NCI-H345 (cell line): ENCODE measurements at places on chromosomes 13 and 19.

GRCh38 chr19:38099966-38100365 lies 124.1 kb downstream of the DPF1 start:
- no peak for DNase-seq

DNA sequence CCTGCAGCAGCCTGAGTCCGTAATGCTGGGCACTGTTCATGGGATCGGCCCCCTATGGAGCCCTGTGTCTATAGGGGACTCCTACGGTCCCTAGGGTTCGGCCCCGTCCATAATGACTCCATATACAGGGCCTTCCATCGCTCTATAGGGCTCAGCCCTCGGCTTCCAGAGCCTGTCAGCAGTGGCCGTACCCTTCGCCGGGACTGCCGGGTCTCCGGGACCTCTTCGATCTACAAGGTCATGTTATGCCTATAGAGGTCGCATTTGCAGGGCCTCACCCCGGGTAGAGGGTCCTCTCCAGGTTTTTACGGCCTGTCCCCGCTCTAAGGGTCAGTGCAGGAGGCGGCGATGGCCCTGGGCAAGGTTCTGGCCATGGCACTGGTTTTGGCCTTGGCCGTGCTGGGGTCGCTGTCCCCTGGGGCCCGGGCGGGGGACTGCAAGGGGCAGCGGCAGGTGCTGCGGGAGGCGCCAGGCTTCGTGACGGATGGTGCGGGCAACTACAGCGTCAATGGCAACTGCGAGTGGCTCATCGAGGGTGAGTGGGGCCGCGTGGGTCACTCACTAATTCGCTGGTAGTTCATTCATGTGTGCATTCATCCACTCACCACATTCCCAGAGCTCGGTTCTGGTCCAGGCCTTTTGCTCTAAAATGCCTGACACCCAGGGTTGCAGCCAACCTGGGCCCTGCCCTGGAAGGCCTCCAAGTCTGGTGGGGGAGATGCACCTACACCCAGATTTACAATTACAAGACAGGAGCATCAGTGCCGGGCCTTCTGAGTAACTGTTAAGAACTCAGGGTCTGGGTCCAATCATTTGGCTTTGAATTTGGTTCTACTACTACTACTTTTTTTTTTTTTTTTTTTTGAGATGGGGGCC lies 699 bp downstream of the MEGF8 start:
- DNase-seq, result no peak

DNA sequence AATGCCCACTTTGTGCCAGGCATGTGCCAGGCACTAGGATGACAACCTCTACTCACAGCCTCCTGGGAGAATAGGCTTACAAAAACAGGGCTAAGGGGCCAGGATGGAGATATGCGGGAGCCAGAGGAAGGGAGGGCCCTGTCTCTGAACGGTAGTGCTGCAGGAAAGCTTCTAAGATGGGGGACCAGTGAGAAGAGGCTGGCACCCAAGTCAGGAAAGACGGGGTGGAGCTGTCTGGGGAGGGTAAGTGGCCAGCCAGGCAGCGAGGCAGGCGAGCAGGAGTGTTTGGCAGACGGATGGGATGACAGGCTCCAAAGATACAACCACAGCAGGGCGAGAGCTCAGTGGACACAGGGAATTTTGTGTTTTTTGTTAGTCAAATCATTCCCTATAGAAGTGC lies 44.7 kb upstream of the GPI start:
- DNase-seq, result no peak

DNA sequence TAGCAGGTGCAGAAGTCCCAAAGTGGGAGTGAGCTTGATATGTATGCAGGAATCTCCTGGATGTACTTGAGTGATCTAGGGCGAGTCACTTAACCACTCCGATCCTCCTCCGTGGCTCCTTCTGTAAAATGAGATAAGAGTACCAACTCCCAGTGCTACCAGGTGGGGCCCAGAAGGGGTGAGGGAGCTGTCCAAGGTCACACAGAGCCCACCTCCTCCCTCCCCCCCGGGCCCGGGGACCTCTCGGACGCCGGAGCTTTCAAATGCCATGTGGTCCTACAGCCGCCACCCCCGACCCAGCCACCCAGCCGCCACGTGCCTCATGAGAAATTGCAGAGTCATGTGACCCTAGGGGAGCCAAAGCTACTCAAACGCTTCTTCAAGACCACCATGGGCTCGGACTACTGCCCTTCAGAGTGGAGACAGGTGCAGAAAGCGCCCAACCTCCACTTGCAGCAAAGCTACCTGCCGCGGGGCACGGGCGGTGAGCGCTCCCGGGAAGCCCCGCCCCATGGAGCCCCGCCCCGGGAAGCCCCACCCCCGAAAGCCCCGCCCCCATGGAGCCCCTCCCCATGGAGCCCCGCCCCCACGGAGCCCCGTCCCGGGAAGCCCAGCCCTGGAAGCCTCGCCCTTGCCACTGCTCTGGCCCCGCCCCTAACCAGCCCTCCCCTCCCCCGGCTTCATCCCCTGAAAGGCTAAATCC lies 10.1 kb upstream of the ZNF358 start:
- DNase-seq, result peak; percentile 83

GRCh38 chr13:77389625-77390000 lies 62.7 kb upstream of the MYCBP2 start:
- DNase-seq, result no peak

DNA sequence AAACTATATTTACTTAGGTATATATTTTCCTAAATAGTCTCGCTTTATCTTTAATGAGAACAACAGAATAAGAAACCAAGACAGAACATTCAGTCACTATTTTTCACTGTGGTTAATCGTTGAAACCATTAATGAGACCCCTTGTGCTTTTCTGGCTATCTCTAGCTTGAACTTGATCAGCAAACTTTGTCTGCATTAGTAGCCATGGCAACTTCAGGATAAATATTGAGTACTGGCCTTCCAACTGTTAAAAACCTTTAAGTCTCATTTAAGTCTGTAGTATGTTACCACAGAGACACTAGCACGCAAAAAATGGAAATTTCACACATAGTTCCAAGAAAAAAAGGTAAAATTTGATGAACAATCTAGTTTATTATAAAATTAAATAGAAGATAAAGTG lies 946.0 kb downstream of the SLITRK5 start:
- no peak for DNase-seq

GRCh38 chr19:18170714-18171255 lies 2.8 kb upstream of the IFI30 start:
- DNase-seq, result no peak

- no peak for DNase-seq
Measured at GRCh38 chr13:113110852-113111315, 5.3 kb downstream of the F7 start.

- no peak for DNase-seq
Measured at GRCh38 chr19:51468545-51468920, 9.8 kb upstream of the CEACAM18 start.

GRCh38 chr13:75195495-75196146 lies 286.3 kb downstream of the TBC1D4 start:
- DNase-seq, result no peak

DNA sequence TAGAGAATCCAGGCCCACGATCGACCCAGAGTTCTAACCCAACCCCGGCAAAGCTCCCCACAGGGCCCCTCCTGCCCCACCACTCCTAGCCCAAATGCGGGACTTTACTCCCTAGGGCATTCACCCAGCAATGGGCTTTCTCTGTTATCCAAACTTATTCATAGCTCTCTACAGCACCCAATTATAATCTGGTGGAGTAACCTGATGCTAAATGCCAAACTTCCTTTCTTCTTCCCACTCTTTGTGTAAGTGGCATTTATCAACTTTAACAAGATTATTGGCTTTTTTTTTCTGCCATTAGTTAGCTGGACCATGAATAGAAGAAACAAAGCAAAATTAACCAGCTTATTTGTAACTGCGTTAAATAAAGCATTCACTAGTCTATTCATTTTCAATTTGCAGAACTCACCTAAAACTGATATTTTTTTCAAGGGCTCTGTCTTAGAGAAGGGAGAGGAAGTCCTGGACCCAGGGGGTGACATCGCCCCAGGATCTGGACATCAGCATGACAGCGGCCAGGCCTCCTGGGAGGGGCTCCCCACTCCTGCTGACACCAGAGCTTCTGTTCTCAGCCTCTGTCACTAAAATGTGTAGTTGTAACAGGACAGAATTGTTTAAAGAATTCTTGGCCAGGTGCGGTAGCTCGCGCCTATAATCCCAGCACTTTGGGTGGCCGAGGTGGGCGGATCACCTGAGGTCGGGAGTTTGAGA lies 1.5 kb downstream of the FAM124A start:
- DNase-seq, result no peak

GRCh38 chr19:49432141-49433073 lies 7.2 kb downstream of the GFY start:
- DNase-seq, result no peak

GRCh38 chr13:98571955-98572662 lies 4.8 kb downstream of the STK24 start:
- DNase-seq, result peak; percentile 77

DNA sequence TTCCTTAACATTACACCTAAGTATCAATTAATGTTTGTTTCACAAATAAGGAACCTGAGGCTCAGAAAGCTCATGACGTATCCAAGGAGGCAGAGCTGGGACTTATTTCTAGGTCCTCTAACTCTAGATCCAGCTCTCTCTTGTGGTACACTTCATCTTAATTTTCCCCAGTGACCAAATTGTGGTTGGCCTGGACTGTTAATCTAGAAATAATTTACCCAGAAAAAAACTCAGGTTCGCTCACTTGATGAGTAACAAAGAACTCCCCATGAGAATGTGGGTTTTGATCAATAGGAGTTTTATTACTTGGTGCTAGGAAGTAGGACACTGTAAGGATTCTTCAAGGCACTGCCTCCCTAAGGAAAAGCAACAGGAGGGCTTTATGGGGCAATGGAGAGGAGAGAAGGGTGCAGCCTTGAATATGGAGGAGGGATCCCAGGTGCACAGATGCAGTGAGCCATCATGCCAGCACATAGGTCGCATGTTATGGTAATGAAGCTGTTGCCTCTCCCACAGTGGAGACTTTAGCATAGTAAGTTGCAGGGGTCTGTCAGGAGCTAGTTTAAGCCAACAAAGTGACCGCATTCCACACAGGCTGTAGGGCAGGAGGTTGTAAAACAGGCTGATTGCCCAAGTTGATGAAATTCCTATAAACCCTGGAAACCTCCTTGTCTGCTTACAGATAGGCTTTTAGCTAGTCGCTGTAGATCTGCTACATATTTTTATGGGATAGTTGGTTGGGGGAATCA lies 14.7 kb downstream of the RAP2A start:
- no peak for DNase-seq

GRCh38 chr19:23526302-23526701 lies 131.0 kb upstream of the ZNF91 start:
- no peak for DNase-seq

- DNase-seq, result no peak
Measured at GRCh38 chr19:41457241-41457640, 14.3 kb downstream of the ERICH4 start.

DNA sequence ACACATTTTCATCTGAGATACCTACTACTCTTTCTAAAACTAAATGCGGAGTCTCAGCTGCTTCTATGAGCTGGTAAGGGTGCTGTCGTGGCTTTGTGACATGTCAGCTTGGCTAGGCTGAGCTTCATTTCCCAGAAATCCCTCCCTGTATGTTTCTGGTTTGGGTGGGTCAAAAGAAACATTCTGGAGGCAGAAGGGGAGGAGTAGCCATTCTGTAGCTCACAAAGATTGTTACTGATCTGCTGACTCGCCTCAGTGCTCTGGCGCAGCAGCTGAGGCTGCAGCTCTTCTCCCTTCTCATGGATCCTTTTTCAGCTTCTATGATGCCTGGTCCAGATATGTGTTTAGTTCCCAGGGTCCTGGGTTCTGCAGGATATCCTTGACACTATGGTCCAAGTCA lies 114.7 kb downstream of the RAP2A start:
- no peak for DNase-seq

GRCh38 chr13:38008636-38009035 lies 139.1 kb upstream of the TRPC4 start:
- DNase-seq, result peak; percentile 50

DNA sequence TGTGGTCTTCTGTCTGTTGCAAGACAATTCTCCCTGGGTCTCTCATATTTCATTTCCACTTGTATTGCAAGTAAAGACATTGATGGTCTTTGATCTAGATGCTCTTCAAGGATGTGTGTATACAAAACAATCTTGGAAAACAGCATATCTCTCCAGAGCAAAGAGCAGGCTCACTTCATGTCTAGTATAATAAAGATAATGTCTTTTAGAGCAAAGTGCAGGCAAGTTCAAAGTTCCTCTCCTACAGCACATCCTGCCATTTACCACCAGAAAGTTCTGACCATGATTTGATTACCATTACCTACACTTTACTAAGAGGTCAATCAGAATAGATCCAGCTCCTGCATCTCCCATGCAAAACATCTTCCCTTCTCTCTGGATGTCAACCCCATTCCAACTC lies 162.8 kb downstream of the DIAPH3 start:
- DNase-seq, result no peak

DNA sequence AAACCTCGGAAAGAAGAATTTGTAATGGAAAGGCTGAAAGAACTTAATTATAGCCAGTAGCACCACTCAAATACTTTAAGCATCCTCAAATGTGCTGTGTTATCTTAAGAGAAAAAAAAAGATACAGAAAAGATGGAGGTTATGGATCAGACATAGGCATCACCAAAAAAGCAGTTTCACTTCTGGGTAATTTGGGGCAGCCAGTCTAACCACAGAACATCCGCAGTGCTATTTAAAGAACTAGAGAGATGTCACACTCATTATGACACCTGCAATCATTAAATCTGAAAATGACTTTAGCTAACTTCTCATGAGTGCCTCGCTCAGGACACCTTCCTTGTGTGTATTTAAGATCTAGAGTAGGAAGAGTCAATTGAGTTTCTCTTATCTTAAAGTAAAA lies 211.8 kb downstream of the RBM26 start:
- no peak for DNase-seq

GRCh38 chr19:52602941-52603340 lies 32.9 kb downstream of the ZNF701 start:
- no peak for DNase-seq

GRCh38 chr19:18596752-18597157 lies 8.2 kb downstream of the REX1BD start:
- no peak for DNase-seq
